Activated T-helper 9 cell treated with anti-CD3 and anti-CD28 coated beads, Interleukin-2, amount 50 U/mL, for 16 hours (primary cell): ENCODE measurements at places on chromosomes 7 and 10.

DNA sequence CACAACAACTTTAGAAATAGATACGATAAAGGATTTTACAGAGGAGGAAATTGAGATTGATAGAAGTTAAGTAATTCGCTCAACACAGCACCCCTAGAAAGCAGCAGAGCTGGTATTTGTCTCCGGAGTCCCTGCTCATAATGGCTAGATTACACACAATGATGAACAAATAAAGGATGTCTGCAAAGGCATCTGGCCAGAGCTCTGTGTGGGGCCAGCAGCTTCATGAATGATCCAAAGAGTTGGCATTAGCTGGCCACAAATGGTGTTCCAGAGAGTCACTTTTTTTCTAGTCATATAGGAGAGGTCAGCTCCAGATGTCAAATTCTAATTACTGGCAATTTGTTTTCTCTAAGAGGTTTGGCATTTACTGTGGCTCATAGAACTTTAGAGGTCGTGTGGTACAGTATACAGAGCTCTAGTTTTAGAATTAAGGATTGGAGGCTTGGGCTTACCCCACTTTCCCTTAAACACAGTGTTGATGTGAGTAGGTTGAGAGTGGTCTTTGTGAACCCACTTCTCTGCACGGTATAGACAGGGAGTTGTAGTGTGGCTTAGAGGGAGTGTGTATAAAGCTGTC is 186.2 kb downstream of the BICC1 start:
- no peak for DNase-seq

GRCh38 chr7:66016131-66016461 is 34.1 kb upstream of the GUSB start:
- no peak for DNase-seq

DNA sequence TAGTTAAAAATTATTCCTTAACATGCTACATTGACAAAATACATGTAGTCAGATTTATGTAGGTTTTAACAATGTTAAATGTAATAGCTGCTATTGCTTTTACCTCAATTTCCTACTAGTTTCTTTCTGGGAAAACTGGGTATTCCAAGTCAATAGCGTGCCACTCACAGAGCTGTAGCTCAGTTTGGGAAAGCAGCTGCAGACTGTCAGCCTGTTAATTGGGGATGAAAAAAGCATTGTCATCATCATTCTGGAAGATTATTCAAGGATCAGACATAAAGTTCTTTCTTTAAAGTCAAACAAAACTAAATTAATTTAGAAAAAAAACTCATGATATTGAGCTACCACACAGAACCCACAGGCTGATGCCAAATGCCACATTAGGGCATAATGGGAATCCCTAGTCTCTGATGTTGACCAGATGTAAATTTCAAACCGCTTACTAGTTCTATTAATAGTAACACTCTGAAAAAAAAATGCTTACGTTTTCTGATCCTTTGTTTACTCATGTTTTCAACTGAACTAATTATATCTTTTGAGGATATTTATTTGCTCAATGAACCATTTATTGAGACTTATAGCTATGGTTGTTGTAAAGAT is 19.6 kb upstream of the AGMO start:
- DNase-seq: no peak

- no peak for DNase-seq
These were observed 1377.8 kb upstream of the LRRTM3 start for GRCh38 chr10:65548001-65548400.

- DNase-seq: no peak
These were observed 495.3 kb downstream of the LRMDA start for GRCh38 chr10:75926763-75927162.

GRCh38 chr10:24408365-24408764 is 199.4 kb downstream of the KIAA1217 start:
- no peak for DNase-seq

DNA sequence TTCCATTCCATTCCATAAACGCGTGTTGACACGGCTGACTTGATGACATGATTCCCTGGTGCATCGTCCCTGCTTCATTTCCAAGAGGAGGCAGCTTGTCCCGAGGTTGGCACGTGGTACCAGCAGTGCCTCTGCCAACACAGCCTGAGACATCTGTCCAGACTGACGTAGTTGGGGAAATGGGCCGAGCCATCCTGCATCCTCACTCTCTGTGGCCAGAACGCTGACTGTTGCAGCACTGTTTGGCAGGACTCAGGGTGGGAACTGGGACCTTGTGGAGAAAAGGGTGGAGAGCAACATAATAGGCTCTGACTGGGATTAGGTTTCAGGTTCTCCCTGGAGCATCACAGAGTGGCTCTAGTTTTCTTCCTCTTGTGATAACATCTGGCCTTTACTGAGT is 118.6 kb upstream of the BTBD16 start:
- DNase-seq: no peak

GRCh38 chr10:49371967-49372366 is 23.9 kb downstream of the DRGX start:
- no peak for DNase-seq

DNA sequence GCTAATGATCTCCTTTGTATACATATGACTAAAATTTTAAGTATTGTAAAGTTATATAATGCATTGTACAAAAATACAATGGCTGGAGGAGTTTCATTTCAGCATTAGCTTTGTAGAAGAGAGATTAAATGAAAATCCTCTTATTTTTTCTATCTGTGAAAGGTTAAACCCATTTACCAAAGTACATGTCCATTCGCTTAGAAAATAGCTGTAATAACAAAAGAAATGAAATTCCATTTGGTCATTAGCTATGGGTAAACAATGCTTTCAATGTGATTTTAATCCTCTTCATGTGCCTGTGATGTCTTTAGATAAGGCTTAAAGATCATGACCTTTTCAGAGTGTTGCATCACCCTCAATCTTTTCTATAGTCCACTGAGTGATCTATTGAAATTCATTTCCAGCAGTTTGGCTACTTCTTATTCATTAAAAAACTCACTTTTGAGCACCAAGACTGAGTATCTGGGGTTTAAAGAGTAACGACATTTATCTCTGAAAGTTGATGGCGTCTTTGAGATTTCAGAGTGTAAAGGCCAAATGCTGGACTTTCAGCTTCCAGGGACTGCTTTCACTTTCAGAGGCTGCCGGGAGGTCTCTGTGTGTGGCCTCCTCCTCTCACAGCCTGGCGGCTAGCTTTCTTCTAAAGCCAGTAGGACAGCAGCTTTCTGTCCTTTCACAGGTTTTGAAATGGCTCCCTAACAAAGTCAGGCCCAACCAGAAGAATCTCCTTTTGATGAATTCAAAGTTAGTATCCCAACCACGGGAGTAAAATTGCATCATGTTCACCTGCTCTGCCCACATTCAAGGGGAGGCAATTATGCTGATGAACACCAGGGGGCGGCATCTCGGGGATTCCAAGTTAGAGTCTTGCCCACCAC is 701.4 kb upstream of the COBL start:
- DNase-seq: no peak

DNA sequence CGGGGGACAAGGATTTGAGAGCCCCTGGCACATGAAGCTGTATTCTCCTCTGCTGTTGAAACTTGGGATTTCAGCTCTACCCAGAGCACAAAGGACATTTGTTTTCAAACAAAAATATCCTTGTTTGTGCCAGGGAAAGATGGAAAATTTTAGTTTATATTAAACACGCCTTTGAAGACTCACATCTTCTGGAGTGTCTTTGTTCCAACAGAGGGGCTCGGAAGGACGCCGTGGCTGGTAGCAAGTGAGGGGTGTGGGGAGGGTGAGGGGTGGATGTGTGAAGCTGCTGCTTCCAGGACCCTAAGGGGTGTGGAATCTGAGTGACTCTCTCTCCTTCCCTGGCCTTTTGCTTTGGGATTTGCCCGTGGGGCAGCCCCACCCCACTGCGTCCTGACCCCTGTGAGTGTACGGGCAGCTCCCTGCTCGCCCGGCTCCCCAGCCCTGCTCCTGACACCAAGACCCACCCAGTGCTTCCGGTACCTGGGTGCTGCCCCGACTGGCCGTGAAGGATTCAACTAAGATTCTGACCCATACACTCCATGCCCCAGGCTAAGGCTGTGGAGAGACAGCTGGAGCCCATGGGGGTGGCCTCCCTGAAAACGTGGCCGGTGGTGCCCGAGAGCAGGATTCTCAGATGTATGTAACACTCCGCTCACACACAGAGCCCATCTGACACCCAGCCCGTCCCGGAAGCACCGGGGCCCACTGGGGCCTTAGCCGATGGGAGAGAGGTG is 59.6 kb downstream of the ZRANB1 start:
- no peak for DNase-seq

- DNase-seq: no peak
These were observed 53.8 kb downstream of the APBB1IP start for GRCh38 chr10:26491934-26492333.
